ENCODE measurements at places on chromosomes 2 and 18.

DNA sequence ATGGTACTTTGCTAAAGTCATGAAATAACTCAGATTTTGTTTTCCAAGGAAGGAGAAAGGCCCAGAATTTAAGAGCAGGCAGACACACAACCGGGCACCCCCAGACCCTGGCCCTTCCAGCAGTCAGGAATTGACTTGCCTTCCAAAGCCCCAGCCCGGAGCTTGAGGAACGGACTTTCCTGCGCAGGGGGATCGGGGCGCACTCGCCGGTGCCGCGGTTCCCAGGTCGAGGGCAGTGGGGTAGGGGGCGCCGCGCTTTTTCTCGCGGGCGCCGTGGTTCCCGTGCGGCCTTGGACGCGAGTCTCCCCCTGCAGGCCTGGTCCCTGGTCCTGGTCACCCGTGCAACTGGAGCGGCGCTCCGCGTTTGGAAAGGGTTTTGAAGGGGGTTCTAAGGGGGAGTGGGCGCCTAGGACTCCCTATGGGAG is 1.2 kb downstream of the ZNF236 start:
- no peak for DNase-seq

DNA sequence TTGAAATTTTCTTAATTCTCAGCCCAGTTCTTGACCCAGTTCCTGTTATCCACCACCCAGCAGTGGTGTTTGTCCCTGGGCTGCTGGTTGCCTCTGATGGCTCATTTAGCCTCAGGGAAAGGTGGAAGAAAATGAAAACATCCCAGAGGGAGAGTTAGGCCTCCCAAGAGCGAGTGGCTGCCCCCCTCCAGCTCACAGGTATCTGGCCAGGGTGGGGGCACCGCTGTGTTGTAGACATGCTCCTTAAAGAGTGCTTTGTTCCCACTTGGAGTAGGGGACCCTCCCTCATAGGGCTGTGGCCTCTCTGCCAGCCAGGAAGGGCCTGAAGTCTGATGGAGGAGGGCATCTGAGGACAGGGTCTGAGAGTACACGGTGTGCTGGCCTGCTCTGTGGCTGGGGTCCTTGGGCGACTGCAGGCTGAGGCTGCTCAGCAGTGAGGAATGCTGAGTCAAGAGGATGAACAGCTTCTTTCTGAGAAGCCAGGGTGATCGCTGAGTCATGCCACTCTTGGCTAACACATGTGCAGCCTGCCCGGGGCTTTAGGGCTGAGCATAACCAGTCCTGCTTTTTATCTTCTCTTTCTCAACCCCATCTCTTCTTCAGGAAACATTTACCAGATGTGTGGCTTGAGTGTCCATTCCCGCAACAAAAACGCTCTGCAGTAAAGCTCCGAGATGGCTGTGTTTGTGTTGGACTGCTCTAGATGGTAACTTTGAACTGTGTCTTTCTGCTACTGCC is 72.3 kb downstream of the IL1R2 start:
- no peak for DNase-seq

- DNase-seq, result no peak
Measured at GRCh38 chr2:163641986-163642385, 93.8 kb downstream of the FIGN start.

GRCh38 chr2:21262426-21262940 is 138.7 kb downstream of the TDRD15 start:
- DNase-seq, result no peak

Measured in stimulated activated CD8-positive, alpha-beta memory T cell treated with anti-CD3 and anti-CD28 coated beads, Interleukin-2, amount 100 ng/mL, for 48 hours (primary cell).